ENCODE measurements at places on chromosomes 7 and 10.
A peak's percentile ranks its signal among the peaks of the same experiment; 100 is the strongest.

DNA sequence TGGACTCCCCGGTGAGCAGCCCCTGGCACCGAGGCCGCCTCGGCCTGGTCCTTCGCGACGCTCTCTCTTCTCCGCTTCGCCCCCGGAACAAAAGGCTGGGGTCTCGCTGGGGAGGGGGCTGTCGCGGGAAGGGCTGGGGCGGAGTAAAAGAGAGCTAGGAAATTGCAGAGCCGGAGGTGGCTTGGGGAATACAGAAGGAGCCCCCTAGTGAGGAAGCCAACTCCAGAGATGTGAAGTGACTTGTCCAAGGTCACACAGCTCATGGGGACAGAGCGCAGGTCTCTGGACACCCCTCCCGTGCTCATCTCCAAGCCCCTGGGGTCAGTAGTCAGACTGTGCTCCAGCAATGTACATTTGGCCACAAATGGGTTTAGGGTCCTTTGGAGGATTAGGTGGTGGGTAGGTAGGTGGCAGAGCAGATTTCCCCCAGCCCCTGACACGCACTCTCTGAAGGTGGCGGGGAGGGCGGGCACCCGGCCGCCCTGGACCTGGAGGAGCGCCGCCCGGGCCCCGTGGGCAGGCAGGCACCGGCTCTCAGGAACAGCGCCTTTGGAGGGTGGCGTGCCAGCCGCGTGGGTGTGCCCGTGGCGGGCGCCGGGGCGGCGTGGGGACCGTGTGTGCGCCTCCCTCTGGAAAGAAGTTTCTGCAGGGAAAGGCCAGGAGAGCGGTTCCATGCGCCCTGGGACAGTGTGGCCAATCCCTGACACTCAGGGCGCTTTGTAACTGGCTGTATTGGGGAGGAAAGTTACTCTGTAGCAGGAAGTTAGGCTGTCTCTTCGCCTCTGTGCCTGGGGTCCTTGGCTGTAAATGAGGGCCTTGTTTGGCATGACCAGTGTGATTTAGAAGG is 910 bp downstream of the WIPF3 start:
- peak; percentile 84 for DNase-seq

DNA sequence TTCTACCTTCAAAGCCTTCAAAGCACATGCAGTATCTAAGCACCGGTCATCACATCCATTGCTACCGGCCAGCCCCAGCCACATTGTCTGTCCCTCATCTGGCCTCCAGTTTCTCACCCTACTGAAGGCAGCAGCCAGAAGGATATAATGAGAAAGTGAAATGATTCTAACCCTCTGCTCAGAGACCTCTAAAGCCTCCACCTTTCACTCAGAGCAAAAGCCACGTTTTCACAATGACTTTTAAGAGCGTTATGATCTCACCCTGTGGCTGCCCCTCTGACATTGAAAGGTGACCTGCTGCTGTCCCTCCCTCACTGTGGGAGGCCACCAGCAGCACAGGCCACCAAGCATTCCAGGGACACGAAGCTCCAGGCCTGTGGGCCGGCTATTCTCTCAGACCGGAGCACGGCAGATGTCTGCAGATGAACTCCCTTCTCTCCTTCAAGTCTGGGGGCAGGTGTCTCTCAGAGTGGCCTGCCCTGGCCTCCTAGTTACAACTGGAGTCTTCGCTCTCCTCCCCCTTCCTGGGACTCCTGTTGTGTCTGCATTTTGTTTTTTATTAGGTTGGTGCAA is 94.9 kb upstream of the EEPD1 start:
- DNase-seq: no peak

GRCh38 chr7:156318426-156318825 is 322.1 kb upstream of the RNF32 start:
- DNase-seq: no peak

DNA sequence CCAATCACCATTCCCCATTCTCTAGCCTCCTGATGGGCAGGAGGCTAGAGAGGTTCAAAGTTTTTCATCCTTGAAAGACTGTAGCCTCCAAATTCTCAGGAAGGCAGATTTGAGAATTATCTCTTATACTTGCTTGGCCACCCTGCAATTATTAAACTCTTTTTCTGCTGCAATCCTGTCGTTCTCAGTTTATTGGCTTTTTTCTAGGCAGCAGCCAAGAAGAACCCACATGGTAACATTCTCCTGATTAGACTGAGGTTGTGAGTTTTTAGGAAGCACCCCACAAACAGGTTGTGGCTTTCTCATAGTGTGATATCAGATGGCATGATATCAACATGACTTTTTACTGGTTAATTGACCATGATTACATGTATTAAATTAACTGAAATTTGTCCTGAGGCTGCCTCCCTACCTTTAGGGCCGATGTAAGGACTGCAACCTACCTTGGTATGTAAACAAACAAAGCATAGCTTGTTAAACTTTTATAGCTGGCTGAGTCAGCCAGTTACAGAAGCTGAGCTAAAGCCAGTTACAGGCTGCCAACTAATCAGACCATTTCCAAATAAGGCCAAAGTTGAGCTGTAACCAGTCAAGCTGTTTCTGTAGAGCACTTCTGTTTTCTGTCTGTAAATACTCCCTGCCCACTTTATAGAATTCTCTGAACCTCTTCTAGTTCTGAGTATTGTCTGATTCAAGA is 3.2 kb upstream of the ZNF248 start:
- DNase-seq: no peak

- DNase-seq: no peak
These were observed 1160.6 kb downstream of the GATA3 start for GRCh38 chr10:9215121-9215520.

GRCh38 chr7:30091491-30091912 is 43.3 kb upstream of the MTURN start:
- DNase-seq: no peak

DNA sequence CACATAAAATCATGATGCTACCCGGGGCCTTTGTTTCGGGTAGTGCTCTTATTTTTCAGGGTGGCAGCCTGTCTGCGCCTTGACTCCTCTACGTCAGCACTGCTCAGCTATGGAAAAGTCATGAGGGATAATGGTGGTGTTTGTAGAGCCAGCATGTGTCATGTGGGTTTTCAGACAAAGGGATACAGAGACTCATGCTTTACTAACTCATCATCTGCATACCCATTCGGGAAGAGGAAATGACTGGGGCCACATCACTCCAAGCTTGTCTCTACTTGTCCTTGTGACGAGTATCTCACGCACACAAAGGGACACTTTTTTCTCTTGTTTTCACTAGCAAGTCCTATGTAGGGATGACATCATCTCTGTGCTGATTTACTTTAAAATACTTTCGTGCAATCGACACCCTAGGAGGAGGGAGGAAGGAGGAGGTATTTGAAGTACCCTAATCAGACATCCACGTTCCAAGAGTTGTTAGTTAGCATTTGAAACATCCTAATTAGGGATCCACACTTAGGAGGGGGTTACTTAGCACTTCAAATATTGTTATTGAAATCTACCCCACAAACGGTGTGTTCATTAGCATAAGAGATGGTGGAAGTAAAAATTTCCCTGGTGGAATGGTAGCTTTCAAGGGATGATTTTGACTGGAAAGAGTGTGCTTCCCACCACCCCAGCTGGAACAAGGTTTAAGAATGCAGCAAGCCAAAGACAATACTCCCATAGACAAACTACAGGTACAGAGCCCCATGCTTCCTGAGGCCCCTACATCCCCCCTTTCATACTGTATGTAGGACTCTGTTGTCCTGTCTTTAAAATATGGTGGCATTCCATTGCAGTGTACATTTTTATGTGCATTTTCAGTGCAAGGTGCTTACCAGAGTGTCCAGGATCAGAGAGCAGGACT is 52.0 kb downstream of the THNSL1 start:
- DNase-seq: peak; percentile 85

DNA sequence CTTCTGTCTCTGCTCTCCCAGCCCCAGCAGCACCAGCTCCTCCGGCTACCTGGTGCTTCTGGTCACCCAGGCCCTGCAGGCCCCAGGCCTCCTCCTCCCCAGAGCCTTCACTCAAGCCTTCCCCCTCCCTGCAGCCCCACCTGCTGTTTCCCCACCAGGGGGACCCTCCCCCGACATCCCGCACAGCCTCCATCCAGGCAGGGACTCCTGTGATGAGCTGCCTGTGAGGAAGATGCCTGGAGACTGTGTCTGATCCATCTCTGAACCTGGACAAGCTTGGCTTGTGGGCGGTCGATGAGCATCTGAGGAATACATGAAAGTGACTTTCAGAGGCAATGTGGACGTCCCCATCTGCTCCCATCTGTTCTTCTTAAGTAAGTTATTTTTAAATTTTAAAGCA is 45.0 kb downstream of the RAMP3 start:
- DNase-seq: no peak

DNA sequence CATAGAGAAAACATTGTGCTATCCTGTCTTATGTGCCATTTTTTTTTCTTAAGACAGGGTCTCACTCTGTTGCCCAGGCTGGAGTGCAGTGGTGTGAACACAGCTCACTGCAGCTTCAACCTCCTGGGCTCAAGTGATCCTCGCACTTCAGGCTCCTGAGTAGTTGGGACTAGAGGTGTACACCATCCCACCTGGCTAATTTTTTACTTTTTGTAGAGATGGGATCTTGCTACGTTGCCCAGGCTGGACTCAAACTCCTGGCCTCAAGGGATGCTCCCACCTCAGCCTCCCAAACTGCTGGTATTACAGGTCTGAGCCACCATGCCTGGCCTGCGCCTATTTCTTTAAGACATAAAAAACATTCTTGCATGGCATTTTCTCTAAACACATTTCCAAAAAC is 20.6 kb downstream of the LYZL1 start:
- DNase-seq: no peak

DNA sequence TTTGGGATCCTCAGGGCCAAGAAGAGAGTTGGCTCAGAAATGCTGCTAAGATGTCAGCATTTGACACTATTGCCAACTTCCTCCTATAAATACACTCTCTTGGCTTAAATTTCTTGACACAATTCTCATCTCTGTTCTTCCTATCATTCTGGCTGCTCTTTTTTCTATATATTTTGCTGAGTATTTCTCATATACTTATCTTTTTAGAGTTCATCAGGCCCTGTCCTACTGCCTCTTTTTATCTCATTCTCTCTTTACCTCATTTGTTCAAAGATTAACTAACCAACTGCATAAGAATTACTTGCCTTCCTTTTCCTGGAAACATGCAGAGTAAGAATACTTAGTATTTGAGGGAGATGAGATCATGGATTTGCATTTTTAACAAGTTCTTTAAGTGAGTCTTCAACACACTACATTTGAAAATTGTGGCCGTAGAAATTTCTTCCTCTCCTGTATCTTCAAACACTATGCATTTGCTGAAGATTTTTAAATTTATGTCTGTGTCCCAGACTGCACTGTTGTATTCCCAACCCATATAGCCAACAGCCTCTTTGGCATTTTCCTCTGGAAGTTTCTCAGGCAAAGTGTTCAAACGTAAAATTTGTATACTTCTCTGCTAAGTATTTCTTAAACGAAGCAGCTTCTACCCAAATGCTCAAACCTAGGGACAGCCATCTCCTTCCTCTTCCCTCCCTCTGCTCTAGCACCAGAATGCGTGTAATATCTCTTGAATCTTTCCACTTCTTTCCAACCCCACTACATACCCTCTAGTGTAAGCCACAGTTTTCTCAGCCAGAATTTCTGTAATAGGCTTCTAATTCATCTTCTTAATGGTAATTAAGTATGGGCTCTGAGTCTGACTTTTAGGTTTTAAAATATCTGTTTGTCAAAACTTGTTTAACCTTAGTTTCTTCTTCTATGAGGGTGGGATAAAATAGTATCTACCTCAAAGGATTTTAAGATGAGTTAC is 35.5 kb downstream of the ARL4A start:
- no peak for DNase-seq

GRCh38 chr7:36276428-36277248 is 113.0 kb upstream of the ANLN start:
- peak; percentile 29 for DNase-seq

GRCh38 chr10:94443047-94443446 is 40.7 kb downstream of the TBC1D12 start:
- DNase-seq: no peak

GRCh38 chr10:98855403-98856189 is 380.1 kb downstream of the HPSE2 start:
- DNase-seq: no peak

DNA sequence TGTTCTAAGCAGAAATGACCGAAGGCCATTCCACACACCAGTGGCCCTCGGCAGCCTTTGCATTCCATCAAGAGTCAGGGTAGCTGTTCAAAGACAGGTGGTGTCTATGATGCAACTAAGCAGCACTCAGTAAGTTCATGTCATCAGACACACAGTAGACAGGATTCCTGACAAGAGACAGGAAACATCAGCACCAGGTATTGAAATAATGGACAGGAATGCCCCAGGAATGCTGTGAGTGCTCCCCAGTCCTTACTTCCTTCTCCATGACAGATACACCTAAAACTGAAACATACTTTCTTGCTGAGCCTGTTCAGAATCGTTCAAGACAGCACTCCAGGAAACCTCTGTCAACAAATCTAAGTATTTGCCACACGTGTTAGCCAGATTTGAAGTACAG is 204.4 kb downstream of the TPST1 start:
- peak; percentile 81 for DNase-seq

GRCh38 chr10:119316729-119317097 is 109.3 kb downstream of the GRK5 start:
- peak; percentile 89 for DNase-seq

- DNase-seq: no peak
These were observed 34.3 kb upstream of the HHEX start for GRCh38 chr10:92655426-92655825.

GRCh38 chr10:21831986-21832820 is 171.3 kb downstream of the DNAJC1 start:
- no peak for DNase-seq

GRCh38 chr7:147012666-147013065 is 896.1 kb downstream of the CNTNAP2 start:
- no peak for DNase-seq

DNA sequence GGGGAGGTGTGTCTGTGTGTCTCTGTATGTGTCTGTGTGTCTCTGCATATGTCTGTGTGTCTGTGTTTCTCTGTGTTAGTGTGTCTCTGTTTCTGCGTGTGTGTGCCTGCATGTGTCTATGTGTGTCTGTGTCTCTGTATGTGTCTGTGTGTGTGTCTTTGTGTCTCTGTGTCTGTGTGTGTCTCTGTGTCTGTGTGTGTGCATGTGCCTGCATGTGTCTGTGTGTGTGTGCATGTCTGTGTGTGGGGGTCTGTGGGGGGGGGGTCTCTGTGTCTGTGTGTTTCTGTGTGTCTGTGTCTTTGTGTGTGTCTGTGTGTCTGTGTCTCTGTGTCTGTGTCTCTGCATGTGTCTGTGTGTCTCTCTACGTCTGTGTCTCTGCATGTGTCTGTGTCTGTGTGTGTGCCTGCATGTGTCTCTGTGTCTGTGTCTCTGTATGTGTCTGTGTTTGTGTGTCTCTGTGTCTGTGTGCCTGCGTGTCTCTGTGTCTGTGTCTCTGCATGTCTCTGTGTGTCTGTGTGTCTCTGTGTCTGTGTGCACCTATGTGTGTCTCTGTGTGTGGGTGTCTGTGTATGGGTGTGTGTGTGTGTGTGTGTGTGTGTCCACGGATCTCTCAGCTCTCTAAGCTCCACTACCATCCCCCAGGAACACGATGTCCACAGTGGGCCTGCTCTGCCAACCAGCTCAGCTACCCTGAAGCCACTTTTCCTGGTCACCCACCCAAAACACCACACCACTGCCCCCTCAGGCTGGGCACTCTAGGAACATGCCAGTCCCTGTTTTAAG is 41.7 kb downstream of the RASGEF1A start:
- peak; percentile 39 for DNase-seq

Measured in islet precursor cell (in vitro differentiated cells).